Activated CD8-positive, alpha-beta memory T cell treated with anti-CD3 and anti-CD28 coated beads for 48 hours (primary cell): ENCODE measurements at places on chromosomes 1 and 21.

- DNase-seq, result no peak
Observed at GRCh38 chr21:14877581-14878228, 187.1 kb downstream of the NRIP1 start.

- no peak for DNase-seq
Observed at GRCh38 chr1:211485480-211485857, 6.5 kb downstream of the RD3 start.

- no peak for DNase-seq
Observed at GRCh38 chr1:27816921-27817630, 13.5 kb upstream of the PPP1R8 start.

- DNase-seq, result peak; percentile 70
Observed at GRCh38 chr1:154998818-154999570, 3.6 kb upstream of the ZBTB7B start.

DNA sequence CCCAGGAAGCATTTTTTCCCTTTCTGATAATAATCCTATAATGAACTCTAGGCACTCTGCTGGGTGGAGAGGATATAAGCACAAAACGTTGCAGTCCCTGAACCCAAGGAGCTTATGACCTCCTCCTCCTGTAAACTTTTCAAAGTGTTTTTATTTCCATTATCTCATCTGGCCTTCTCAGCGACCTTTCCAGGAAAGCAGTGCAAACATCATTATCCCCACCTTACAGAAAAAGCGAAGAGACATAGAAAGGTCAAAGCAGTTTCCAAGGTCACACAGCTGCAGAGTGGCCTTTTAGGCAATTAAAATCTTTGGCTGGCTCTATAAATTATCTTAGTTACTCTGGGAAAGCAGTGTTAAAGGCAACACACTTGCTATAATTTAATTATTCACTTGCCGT is 63.8 kb downstream of the OLFML3 start:
- no peak for DNase-seq

GRCh38 chr1:42721926-42722325 is 18.1 kb downstream of the CLDN19 start:
- DNase-seq, result no peak

DNA sequence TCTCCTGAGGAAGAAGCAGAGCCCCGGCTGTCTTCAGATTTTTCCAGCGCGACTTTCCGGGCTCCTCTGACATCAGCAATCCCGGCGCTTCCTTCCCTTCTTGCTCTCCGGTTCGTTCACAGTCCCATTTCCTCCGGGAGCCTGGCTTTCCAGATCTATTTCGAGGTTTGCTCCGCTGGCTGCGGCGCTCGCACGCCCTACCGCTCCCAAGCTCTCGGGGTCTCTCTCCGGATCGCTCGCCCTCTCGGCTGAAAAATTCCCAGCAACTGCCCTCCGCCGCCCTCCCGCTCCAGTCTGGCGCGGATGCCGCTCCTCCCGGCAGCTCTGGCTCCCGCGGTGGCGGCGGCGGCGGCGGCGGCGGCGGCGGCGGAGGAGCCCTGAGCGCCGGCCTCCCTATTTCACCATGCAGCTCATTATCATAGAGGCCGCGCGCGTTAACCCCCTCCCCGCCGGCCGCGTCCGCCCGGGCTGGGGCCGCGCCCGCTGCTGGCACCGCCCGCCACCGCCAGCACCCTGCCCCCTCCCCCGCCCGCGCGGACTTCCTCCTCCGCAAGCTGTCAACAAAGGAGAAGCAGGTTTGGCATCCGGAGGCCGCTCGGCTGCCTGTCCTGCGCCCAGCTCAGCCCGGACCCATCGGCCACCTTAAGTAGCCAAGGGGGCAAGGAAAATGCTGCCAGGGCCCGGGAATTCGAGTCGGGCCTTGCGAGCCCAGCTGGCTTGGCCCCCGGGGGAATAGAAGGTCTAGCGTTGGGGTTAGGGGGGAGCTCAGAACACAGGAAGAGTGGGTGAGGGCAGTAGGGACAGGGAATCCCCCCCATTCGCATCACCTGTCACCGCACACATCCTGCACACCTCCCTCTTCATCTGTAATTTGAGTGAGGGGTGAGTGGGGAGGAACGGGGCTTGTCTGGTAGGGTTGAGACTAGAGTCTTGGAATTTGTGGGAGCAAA is at the start of gene PLXNA2:
Gene PLXNA2 (minus strand): TSS at position 418 of the 950 bp plus-strand sequence. CDS start 26,462 bp downstream, outside the sequence.
- no peak for DNase-seq

DNA sequence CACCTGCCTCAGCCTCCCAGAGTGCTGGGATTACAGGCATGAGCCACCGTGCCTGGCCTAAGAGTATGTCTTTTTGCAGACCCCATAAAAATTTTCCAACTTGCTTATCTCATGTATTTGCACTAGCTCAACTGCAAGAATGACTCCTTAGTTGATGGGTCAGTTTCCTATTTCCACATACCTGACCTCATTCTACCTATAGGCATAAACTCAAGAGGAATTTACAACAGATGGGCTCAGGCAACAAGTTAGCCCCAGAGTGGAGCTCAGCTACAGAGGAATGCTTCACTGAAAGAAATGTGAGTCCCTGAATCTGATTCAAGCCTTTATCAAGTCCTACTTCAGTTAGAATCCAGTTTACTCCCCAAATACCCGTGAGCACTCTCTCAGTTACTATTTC is 5.3 kb upstream of the SLC37A1 start:
- no peak for DNase-seq

- DNase-seq, result no peak
Observed at GRCh38 chr1:159889821-159890252, 10.1 kb downstream of the CFAP45 start.

DNA sequence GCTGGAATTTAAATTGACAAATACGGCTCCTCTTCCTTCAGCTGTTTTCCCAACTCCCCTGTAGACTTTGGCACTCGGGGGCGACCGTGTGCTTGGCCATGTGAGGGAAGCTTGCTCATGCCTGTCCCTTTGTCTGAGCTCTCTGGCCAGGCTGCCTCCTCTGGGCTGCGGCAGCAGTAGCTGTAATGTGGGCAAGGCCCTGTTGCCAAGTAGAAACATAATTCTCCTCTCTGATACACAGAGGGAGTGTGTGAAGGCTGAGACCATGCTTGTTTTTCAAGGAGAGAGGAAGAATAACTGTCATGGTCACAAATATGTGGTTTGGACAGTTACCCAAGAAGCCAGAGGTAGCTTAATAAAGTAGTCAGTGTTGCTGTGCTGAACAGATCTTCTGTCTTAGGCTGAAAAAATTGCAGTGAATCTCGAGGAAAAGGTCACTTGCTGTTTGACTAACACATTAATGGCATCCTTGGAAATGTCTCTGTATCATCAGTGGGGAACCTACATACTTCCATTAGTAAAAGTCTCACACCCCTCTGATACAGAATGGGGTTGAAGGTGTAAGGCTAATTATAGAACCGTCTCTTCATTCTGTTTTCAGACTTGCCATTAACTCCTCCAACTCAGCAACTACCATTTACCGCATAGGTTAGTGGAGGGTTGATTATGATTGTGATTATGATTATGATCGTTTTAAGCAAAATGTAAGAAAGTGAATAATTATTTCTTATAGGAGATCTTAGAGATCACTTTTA is 94.6 kb downstream of the TGFB2 start:
- DNase-seq, result no peak

DNA sequence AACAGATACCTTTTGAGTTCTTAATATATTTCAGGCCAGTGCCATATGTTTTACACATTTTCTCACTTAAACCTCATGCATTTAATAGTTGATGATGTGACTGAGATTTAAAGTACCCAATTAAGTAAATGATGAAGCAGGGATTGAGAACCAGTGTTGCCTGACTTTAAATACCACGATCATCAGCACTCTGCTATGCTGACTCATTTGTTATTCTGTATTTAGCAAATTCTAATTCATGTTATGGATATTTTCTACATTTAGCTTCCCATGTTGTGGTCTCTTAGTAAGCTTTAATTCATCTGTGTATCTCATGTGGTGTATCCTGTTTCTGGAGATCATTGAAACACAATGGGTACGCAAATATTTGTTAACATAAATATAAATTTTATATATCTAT is 363.0 kb downstream of the PTBP2 start:
- DNase-seq, result no peak

- DNase-seq, result no peak
Observed at GRCh38 chr1:2496087-2496622, 20.1 kb downstream of the PLCH2 start.

GRCh38 chr1:42170779-42171621 is 6.5 kb upstream of the GUCA2A start:
- no peak for DNase-seq

- DNase-seq, result no peak
Observed at GRCh38 chr21:43758811-43759210, 17.3 kb downstream of the CSTB start.

DNA sequence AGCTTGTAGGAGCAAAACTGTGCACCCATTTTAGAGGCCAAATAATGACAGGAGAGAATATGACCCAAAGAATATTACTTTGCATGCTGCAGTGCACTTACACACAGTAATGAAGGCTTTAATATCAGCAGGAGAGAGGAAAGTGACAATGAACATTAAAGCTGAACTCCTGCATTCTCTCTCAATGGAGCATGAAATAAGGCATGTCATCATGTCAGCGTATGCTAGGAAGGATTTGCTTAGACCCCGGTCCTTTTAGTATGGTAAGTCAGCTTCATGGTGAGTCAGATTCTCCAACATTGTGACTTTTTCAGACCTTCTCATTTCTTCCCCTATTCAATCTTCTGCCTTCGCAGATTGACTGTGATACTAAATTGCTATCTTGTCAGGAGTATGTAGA is 210.7 kb upstream of the TMPRSS15 start:
- DNase-seq, result no peak

DNA sequence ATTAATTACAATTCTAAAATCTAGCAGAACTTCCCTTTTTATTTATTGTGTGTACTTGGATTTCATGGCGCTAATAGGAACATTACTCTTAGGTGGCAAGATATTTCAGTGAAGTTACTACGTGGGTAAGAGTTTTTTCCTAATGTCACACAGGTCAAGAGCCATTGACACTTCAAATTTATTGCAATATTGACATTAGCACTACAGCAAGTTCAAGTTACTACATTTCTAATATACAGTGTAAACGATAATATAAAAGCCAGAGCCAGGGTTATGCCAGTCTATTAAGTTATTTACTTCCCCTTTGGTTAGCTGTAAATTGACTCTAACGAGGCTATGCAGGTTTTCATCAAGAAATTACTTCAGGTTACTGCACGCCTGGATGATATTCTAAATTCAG is 29.7 kb downstream of the CHODL start:
- DNase-seq, result no peak

GRCh38 chr1:242842094-242842493 is 317.6 kb upstream of the PLD5 start:
- DNase-seq, result no peak

DNA sequence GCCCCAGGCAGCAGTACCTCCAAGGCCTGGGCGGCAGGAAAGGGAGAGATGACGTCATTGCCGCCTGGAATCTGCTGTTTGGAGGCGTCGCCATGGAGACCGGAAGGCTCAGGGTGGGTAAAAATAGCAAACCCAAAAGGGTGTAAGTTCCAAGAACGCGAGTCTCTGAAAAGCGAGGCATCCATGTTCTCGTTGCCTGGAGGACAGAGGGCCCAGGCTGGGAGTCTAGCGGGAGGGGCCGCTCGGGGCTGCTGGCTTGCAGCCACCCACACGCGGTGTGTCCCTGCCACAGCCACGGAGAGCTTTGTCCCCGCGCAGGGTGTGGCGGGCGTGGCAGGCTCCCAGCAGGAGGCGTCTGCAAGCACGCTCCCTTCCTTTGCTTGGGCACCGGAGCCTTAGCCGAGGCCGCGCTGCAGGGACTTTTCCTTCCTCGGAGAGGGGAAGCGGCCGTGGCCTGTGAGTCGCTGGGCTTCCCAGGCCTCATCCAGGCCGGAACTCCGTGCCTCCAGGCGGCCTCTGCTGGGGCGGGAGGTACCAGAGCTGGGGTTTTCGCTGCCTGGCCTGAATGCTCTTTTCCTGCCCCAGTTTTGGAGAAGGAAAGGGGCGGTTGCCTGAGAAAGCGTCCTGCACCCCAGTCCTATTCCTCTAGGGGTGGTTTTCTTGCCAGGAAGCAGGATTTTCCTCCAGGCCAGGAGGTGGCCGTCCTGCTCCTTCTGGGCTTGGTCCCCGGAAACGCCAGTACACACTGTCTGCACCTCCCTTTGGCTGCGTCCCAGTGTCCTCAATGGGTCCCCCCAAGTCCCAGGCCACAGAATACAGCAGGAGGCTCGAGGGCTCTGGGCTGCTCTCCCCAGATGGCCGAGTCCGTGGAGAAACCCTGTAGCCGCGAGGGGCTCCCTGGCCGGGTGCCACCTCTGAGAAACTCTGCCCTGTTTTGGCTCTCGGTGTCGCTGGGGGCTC is 15.3 kb upstream of the SKI start:
- DNase-seq, result no peak

- no peak for DNase-seq
Observed at GRCh38 chr1:217435204-217435603, 195.7 kb downstream of the GPATCH2 start.
